Islet precursor cell (in vitro differentiated cells): ENCODE measurements at places on chromosomes 5 and 9.

GRCh38 chr5:158805195-158805594, 294.5 kb downstream of the EBF1 start:
- no peak for DNase-seq

- no peak for DNase-seq
These were observed 119.0 kb downstream of the MELK start for GRCh38 chr9:36691671-36692070.

- DNase-seq: peak; percentile 69
These were observed 123.0 kb upstream of the FSTL4 start for GRCh38 chr5:133735346-133735745.

GRCh38 chr9:133955821-133956411, 36.2 kb downstream of the VAV2 start:
- DNase-seq: no peak

DNA sequence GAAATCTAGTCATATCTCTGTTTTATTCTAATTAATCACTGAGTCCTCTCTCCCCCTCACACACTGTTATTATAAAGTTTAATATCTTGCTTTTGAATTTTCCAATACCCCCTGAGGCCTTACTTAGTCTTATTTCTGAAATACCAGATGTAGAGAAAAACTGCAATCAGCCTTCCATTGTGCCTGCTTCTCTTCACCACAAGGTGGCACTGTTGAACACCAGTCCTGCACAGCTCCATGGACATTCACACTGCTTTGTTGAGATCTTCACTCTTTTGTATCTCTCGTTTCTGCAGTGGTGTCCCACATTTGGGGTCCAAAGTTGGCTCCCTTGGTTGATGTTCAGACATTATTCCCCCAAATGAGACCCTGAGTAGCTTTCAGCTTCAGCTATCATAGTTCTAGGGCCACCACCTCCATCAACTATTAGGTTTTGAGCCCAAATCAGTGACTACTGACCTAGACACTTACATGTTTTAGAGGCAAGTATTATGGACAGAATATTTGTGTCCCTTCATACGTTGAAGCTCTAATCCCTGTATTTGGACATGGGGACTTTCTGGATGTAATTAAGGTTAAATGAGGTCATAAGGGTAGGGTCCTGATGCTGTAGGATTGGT, 24.3 kb downstream of the BOD1 start:
- no peak for DNase-seq

DNA sequence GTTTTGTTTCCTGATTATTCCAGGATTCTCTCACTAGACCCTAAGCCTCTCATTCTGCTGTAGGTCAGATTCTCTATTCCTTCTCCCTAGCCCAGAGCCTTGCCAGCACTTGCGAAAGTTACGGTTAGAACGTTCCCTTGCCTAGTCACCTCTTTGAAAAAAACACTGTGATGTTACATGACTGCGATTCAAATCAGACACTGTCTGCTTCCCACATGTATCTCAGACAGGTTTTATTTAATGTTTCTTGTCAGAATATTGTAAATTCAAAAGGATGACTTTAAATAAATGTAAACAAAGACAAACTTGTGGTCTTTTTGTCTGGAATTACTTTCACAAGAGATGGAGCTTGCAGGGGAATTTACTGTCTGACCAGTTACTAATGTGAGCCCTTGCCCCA, 116.5 kb upstream of the OTULINL start:
- no peak for DNase-seq

GRCh38 chr5:219991-220390, 1.9 kb downstream of the SDHA start:
- no peak for DNase-seq

GRCh38 chr5:91381239-91381773, 1.8 kb downstream of the ARRDC3 start:
- no peak for DNase-seq

- no peak for DNase-seq
These were observed 598 bp upstream of the TMED7 start for GRCh38 chr5:115626445-115626823.

GRCh38 chr9:91395106-91395552, 28.5 kb downstream of the NFIL3 start:
- DNase-seq: no peak

- DNase-seq: no peak
These were observed 82.1 kb downstream of the GAPVD1 start for GRCh38 chr9:125343518-125344275.

DNA sequence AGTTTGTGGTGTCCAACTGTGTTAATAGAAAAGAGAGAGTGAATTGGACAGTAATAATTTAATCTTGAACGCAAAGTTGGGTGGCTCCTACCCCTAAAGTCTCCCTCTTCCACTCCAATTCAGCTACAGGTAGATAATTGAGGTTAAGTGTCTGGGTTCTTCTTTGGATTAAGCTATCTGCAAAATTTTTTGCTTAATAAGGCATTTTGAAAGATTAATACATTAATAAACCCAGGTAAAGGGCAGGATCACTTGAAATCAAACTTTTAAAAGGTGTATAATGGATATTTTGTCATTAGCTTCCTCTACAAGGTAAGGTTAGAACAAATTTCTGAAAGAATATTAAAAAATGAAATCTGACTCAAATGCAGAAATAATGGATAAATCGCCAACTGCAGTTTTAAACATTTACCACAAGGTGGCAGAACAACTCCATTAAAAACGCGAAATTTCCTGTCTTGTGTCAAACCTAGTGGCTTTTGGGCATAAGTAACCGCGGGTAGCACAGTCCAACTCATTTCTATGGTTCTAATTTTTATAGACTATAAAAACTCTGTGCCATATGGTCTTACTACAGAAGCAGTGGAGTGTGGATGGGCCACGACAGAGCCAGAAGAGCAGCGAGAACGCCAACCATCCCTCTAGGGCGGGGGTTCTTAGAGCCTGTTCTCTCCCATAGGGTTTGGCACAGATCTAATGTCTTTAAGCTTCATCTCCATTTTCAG, 276.5 kb downstream of the ARHGEF28 start:
- DNase-seq: peak; percentile 59

DNA sequence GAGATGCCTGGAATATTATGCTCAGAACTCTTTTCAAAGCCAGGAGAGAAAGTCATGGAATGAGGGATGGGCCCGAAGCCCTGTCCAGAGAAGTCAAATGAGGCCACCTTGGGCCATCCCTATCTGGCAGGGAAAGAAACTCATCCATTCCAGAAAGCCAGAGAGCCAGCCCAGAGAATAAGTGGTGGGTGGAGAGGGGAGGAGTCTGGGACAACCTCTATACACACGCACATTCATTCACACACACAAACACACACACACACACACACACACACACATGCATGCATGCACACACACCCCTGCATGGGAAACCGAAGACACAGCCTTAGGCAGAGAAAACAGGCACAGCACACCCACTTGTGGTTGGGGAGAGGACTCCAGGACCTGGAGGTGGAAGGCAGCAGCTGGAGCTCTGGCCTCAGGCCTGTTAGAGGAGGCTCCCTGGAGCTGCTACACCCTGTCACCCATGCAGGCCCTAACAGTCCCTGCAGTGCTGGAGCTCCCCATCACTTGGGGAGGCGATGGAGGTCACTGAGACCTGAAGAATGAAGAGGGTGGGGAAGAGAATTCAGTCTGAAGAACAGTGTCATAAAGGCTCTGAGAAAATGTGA, 38.0 kb downstream of the TGFBI start:
- DNase-seq: peak; percentile 82

- no peak for DNase-seq
These were observed 10.6 kb downstream of the UNC5A start for GRCh38 chr5:176820937-176821336.

DNA sequence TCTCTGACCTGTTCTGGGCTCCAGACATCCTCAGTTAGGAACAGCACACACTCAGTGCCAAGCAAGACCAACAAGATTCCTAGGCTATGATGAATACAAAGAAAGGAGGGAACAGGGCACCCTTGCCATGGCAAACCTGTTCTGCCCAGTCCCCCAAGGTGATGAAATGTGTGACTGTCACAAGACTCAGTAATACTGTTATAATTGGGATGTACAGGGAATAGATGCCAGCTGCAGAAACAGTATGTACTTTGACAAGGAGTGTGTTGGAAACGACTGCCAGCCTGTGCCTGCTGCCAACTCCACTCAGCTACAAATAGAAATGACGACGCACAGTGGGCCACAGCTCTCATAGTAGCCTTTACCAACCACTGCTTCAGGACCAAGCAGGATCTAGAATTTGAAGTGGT, 453.0 kb downstream of the EFNA5 start:
- no peak for DNase-seq

- no peak for DNase-seq
These were observed 109.0 kb downstream of the FAM174A start for GRCh38 chr5:100644185-100644584.

- no peak for DNase-seq
These were observed 72.7 kb downstream of the ZFAND5 start for GRCh38 chr9:72292256-72292682.

- peak; percentile 91 for DNase-seq
These were observed at the start of gene MAMDC2 for GRCh38 chr9:70043689-70044489. TSS of gene MAMDC2 (plus strand) at chr9:70043848. CDS start at chr9:70044198, 350 bp downstream.

- peak; percentile 83 for DNase-seq
These were observed 23.1 kb upstream of the NSMF start for GRCh38 chr9:137482094-137482781.

DNA sequence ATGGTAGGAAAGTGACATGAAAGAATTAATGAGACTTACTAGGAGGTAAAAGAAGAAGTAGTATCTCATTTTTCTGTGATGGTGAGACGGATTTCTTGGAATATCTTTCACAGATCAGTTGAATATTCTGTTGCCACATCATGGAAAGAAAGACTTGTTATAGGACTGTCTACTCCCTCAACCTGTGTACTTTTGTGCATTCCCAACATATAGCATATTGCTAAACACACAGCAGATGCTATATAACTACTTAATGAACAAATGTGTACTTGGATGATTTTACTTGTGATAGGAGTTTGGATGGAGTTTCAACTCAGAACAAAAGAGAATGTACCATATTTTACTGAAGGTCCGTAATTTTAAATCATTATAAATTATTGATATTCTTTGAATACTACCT, 128.5 kb downstream of the LURAP1L start:
- DNase-seq: no peak

DNA sequence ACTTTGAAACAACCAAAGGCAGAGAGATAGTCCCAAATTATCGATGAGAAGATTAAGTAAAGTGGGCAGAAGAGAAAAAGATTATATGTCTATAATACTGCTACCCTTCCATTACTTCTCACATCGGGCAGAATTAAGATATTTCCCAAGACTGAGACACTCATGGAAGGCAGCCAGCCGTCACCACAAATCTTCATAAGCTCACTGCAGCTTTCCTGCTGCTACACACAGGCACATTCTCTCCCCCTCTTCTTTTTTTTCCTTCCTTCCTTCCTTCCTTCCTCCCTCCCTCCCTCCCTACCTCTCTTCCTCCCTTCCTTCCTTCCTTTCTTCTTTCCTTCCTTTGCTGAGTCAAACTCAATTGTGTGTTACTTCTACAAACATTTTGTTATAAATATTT, 58.7 kb upstream of the SPATA31C2 start:
- DNase-seq: no peak

DNA sequence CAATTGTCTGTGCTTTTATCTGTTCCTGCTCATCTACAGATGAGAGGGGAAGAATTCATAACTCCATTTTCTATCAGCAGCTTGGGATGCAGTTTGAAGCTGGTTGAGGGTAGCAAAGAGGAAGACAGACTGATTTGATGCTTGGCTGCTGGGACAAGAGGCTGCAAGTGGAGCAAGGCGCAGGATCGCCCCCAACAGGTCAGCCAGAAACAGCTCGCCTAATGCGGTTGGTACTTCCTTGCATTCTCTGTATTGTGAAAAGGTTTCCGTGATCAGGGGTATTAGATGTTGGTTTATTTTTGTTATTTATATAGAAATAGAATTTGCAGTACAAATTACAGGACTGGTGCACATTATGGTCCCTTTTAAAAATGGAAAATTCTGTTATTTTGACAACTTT, 40.6 kb downstream of the ZNF883 start:
- DNase-seq: peak; percentile 56

DNA sequence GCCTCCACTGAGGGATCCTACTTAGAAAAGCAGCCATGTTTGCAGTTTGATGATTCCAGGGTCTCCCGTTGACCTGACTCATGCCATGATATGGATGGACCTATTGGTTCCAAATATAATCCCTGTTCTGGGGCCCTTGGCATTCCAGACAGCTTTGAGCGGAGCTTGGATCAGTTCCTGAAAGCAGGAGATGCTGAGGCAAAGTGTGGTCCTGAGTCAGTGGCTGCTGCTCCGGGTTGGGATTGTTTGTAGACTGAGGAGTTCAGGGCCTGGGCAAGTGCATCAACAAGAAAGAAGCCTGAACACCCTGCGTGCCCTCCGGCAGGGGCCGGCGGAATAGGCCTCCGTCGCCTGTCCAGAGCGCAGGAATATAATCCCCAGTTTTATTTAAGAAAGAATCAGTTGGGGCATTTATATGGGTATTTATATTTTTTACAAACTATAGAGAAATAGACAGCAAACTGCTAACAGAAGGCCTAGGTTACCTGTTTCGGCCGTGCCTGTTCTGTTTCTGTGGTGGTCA, 50.6 kb downstream of the LRSAM1 start:
- DNase-seq: no peak

- no peak for DNase-seq
These were observed 64.7 kb downstream of the UBE2R2 start for GRCh38 chr9:33881635-33882034.
